ENCODE measurements at places on chromosomes 3 and 15.

- DNase-seq = peak; percentile 35
Measured at GRCh38 chr3:151305060-151305774, 11.4 kb downstream of the GPR87 start.

- DNase-seq = no peak
Measured at GRCh38 chr3:40292637-40293349, 16.7 kb upstream of the EIF1B start.

- DNase-seq = no peak
Measured at GRCh38 chr3:197249542-197249941, 48.9 kb downstream of the DLG1 start.

DNA sequence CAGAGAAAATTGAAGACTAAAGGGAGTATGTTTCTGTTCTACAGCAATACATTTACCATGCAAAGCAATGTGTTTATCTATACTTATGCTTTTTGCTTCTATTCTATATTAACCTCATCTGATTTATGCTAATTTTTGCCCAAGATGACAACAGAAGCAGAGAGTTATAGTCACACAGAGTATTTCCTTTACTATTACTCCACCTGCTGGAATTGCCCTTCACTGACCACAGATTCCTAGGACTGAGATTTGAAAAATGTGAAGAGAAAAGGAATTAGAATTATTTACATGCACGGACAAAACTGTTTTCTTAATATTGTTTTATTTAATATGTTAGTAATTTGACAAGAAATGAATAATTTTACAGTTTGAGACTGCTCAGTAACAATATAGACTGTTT is 745.6 kb downstream of the VGLL3 start:
- no peak for DNase-seq

DNA sequence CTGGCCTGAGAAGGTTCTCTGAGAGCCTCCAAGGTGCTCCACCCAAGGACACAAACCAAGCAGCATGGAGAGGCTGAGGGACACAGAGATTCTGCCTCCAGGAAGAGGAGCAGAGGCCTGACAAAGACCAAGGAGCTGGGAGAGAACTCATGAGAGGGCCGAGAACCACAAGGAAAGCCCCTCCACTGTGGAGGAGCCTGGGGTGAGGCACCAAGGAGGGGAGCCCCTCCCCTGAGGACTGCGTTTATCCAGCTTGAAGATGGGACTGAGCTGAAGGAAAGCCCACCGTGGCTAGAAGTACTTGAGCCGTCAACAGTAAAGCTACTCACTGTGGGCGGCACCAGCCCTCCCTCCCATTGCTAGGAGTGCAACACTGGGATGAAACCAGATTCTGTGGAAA is 63.1 kb upstream of the MEF2A start:
- DNase-seq = no peak

GRCh38 chr3:192570821-192571791 is 156.2 kb downstream of the FGF12 start:
- DNase-seq = no peak

DNA sequence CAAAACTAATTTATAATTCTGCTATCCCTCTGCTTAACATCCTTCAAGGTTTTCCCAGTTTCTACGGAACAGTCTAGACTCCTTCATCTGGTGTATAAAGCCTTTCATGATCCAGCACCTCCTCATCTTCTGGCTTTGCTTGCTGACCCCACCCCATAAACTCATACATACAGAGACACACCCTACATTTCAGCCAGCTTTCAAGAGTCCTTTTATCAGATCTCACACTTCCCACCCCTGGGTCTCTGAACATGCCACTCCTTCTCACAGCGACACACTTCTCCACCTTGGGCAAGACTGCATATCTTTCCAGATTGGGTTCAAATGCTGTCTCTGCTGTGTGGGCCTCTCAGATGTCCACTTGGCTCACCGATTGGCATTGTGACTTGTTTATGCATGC is 166.8 kb upstream of the LPP start:
- DNase-seq = no peak

DNA sequence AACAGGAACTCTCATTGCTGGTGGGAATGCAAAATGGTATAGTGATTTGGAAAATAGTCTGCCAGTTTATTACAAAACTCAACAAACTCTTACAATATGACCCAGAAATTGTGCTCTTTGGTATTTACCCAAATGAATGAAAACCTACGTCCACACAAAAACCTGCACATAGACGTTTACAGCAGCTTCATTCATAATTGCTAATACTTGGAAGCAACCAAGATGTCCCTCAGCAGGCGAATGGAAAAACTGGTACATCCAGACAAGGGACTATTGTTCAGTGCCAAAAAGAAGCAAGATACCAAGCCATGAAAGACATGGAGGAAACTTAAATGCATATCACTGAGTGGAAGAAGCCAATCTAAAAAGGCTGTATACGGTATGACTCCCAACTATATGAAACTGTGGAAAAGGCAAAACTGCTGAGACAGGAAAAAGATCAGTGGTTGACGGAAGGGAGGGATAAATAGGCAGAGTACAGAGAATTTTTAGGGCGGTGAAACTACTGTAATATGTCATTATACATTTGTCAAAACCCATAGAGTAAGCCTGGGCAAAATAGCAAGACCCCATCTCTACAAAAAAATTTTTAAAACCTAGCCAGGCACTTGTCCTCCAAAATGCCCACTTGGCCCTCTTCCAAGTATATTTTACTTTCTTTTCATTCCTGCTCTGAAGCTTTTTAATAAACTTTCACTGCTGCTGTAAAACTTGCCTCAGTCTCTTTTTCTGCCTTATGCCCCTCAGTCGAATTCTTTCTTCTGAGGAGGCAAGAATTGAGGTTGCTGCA is 4.9 kb upstream of the MKRN2OS start:
- no peak for DNase-seq

- DNase-seq = no peak
Measured at GRCh38 chr3:58965865-58966264, 84.0 kb downstream of the CFAP20DC start.

- DNase-seq = peak; percentile 20
Measured at GRCh38 chr3:195441992-195442572, 738 bp downstream of the ACAP2 start.

DNA sequence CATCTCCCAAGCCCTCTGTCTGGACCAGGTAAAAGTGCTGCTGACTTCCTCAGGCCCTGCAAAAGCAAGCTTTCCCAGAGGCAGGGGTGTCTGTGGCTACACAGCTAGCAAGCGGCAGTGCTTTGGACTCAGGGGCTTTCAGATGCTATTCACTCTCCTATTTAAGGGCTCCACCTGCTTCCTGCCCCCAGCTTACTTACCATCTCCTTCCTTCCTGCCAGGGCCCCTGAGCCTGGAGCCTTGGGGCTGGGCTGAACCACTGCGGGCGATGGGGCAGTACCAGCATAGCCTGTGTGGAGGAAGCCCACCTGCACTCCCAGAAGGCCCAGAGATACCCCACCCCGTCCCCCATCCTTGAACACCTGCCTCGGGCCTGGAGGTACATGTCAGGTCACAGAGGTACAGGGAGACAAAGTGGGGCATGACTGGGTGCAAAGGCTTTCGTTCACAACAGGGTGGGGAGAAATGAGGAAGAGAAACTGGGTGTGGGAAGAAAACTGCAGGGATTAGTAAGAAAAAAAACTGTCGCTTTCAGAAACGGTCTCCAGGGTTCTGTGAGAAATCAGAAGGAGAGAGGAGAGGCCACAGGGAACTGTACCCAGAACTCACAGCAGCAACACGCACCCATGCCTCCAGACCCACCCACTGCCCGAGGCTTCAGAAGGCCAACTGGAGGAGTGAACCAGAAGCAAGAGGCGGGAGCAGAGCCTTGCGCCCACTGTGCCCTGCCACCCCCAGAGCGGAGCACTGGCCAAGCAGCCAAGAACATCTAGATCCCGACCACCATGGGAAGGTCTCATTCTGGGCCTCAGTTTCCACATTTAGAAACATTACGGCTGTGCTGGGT is 49.5 kb downstream of the CCDC12 start:
- no peak for DNase-seq

DNA sequence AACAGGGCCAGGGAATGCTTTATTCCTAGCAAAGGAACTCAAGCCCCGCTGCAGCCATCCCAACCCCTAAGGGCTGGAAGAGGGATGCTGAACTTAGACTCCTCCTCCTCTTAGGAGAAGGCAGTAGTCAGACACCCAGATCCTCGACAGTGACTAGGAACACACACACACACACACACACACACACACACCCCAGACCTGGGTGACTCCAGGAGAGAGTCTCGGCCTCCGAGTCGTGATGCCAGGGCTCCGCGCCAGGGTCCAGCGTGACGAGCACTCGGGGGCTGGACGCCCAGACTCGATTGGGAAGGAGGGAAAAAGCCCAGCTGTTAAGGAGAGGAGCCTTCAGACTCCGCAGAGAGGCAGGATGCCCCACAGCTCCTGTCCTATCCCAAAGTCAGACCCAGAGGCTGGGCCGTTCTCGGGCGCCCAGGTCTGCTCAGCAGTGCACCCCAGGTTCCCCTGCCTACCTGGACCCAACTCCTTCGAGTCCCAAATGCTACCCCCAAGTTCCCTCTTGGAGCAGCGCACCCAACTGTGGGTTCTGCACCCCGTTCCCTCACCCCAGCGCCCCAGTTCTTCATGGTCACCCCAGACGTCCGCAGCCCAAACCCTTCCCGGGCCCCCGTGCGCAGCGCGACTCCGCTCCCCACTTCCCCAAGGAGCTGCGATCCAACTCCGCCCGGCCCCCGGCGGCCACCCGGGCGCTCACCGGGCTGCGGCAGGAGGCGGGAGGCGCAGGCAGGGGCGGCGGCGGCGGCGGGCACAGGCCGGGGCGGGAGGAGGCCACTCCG is 421 bp downstream of the BMF start:
- DNase-seq = no peak

- DNase-seq = no peak
Measured at GRCh38 chr15:67185621-67186225, 68.7 kb downstream of the AAGAB start.

DNA sequence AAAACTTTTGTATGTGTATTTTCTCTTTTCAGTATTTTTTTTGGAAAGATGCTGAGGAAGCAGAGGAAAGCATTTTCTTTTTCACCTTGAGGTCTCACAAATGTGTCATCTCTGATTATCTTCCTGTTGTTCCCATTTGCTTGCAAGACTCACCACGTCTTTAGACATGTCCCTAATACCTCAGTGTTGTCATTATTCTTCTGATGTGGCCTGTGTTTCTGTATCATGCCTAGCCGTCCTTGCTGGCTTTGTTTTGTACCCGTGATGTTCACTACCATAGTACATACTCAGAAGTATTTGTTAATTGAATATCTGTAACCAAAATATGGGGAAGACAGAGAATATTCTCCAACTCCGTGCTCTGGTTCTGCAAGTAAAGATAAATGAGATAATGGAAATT is 5.0 kb upstream of the P2RY14 start:
- DNase-seq = no peak

- no peak for DNase-seq
Measured at GRCh38 chr15:78950343-78950742, 5.5 kb upstream of the CTSH start.

- no peak for DNase-seq
Measured at GRCh38 chr3:11349446-11349845, 77.2 kb downstream of the ATG7 start.

DNA sequence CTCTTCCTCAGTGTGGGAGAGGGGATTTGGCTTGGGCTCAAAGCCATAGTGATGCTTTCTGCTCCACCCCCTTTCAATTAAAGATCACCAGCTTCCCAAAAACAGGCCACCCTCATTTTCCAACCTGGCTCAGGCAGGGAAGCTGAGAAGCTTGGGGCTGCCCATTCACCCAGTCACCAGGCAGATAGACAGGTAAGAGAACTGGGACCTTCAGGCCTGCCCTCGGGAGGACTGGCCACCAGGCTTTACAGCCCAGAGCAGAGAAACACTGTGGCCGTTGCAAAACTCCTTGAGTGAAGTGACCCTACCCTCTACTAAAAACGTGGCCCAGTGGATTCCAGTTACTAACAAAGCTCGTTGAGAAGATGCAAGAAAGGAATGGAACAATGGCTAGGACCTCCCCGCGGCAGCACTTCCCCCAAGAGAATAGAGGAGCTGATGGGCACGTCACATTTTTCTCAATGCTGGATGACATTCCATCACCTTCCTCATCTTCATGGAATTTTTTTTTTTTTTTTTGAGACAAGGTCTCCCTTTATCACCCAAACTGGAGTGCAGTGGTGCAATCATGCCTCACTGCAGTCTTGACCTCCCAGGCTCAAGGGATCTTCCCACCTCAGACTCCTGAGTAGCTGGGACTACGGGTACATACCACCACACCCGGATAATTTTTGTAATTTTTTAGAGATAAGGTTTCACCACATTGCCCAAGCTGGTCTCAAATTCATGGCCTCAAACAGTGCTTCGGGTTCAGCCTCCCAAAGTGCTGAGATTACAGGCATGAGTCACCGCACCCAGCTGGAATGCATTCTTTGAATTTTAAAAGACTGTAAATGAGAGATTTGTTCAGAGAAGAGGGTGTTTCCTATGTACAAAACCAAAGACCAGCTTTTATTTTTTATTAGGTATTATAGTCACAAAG is 37.9 kb downstream of the LIPC start:
- DNase-seq = no peak

DNA sequence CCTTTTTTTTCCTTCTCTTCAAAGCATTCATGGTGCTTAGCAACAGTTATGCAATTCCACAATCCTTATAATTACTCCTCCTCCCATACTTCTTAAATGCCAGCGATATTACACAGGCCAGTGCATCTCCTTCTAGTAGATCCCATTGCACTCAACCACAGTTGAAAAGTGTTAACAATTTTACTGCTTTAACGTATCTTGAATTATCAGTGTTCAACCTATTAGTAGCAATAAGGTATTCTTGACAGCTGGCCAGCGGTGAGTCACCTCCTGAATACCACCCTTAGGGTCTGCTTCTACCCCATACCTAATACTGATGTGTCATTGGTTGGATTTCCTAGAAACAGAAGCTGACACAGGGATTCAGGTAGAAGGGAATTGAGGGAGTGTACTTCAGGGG is 24.0 kb upstream of the TEX9 start:
- DNase-seq = no peak

DNA sequence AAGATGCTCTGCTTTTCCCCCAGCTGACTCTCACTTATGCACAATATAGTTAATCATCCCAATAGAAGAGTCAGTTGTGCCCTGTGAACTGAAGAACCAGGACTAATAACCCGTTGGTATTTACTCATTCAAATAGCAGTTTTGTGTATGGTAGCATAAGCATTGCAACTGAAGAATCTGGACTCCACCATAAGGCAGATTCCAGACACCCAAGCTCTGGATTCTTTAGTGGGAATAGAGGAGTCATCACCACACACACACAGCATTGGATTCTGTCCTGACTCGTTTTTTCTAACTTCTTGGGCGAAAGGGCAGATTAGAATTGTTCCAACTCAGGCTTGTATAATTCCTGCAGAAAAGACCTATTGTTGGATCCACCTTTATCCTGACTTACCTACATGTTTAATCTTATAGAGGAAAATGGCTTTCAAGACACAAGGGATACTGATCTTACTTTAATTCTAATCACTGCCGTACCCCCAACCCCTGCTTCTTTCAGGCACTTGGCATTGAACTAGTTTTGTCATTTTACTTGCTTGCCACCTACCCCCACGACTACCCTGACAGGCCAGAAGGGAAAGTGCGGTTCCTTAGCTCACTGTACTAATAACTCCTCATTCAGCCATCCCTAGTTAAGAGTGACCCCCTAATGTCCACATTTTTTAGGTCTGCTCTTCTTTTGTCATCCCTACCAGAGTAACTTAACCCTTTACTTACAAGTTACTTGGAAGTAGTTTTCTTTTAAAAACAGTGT is 42.3 kb downstream of the NKIRAS1 start:
- no peak for DNase-seq

All from SK-N-MC (cell line).